ENCODE measurements at places on chromosomes 11 and 22. TPM values are rescaled to one million over a fixed set of nuclear protein-coding genes. Genes with fewer than 3 reads are reported as not detected.

- DNase-seq, result no peak
Measured at GRCh38 chr11:87374038-87374807, 336.5 kb downstream of the TMEM135 start.

DNA sequence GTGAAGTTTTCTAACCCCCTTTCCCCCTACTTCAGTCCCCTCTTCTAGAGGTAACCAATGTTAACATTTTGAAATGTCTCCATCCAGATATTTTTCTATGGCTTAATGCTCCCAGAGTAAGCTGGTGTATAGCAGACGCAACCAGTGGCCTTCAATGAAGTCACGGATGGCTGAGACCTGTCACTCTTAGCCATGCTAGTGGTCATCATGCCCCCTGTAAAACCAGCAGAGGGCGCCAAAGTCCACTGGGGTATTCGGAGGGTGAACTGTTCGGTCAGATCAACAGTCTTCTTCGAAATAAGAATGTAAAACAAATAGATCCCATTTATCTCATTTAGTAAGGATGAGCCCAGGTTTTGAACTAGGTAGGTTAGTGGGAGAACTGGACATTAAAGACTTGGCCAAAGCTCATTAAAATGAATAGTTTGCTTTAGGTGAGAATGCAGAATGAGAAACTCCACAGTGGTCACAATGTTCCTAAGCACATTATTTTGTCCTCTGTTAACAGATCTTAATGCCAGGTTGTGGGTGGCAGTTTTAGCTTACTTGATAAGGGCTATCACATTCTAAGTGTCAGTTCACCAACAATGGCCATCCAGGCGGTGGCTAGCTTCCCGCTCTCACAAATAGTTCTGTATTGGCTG, 8.6 kb upstream of the MMP8 start:
- peak; percentile 37 for DNase-seq

- DNase-seq, result peak; percentile 63
Measured at GRCh38 chr11:64810891-64811272, 531 bp upstream of the MEN1 start.

GRCh38 chr11:4830346-4830745, 9.2 kb downstream of the OR51F2 start:
- no peak for DNase-seq

GRCh38 chr22:43885319-43885671, 6.5 kb downstream of the PNPLA5 start:
- no peak for DNase-seq

The MAJIN gene
- total RNA-seq, result not detected

GRCh38 chr22:22943521-22944267, 56.1 kb downstream of the IGLL5 start:
- DNase-seq, result no peak
